ENCODE measurements at places on chromosomes 4 and X.

DNA sequence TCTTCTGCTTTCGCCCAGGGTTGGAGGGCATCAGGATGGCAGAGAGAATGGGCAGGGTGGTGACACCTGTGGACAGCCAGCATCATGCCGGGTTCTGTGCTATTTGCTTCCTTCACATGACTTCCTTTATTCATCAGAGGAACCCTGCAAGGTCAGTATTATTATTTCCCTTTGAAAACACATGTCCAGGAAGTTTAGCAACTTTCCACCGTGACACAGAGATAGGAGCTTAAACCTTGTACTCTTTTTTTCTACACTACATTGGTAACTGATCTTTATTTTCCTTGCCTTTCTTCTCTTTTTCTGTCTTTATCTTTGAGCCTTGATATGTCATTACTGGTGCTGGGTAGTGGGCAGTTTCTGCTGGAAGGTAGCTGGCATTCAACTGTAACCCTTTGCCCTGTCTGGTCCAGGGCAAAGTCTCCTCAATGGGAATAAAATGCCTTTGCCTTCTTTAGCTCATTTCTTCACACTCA is 5.0 kb upstream of the MGST2 start:
- no peak for DNase-seq

GRCh38 chr4:102639598-102639997 is 121.2 kb downstream of the MANBA start:
- DNase-seq = no peak

- no peak for DNase-seq
Measured at GRCh38 chr4:149676076-149676475, 139.6 kb downstream of the IQCM start.

DNA sequence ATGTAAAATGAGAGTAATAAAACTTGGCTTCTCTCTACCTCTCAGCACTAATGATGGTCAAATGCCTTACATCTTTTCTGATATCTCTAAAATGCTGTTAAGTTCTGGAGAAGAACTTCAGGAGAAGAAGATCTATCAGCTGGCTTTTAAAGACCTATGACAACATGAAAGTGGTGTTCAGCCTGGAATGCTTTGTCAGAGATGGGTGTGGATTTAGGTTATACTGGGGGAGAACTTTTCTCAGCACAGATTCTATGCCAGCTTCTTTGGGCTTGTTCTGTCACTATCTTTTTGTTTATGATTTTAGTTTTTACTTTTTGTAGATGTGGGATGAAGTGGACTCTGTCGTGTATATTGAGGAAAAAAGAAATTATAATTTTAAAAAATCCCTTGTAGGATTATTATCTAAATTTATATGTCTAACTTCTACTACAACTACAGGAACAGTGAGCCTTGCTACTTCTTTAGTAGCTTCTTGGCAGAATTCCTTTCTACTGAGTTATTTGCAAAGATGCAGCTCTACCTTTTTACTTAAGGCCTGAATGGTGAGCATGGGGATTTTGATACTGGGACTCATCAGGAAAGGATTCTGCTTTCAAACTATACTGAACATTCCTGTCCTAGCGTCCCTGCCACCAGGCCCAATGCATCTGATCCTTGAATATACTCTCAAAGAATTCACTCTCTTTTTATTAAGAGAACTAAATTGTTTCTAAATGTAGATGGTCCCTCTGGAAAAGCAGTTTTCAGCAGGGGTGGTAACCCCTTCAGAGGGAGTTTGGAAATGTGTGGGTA is 19.6 kb downstream of the CYP2U1 start:
- no peak for DNase-seq

DNA sequence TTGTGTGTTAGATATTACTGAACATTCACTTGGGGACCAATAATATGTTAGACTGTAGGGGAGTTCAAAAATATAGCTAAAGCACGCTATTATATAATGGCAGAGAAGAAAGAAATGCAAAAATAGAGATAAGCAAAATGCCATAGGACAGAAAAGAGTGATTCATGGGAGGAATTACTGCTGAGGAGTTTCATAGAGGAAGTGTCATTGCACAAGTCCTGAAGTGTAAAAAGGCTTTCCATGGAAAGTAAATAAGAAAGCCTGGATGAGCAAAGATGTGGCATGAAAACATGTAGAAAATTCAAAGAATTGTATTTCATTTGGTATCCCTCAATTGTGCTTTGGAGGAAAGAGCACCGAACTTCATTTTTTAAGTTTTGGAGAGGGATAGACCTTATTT is 14.5 kb downstream of the HMGB2 start:
- DNase-seq = no peak

DNA sequence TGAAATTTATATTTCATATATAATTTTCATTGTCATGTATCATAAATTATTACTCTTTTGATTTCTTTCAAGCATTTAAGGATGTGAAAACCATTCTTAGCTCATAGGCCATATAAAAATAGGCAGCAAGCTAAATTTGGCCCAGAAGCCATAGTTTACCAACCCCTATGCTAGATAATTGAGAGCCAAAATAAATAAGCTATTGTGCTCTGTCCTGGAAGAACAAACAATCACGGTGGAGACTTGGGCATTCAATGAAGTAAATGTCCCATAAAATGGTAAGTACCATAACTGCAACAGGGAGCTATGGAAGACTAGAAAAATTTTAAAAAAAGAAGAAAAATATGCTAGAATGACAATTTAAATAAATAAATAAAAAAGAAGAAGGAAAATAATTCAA is 60.9 kb upstream of the PACRGL start:
- DNase-seq = no peak

- no peak for DNase-seq
Measured at GRCh38 chr4:110415478-110415877, 60.5 kb upstream of the ENPEP start.

GRCh38 chrX:17413228-17413627 is 38.2 kb downstream of the NHS start:
- DNase-seq = no peak
